Right kidney (tissue), 9 donors: ENCODE measurements at places on chromosomes 6 and 20.

DNA sequence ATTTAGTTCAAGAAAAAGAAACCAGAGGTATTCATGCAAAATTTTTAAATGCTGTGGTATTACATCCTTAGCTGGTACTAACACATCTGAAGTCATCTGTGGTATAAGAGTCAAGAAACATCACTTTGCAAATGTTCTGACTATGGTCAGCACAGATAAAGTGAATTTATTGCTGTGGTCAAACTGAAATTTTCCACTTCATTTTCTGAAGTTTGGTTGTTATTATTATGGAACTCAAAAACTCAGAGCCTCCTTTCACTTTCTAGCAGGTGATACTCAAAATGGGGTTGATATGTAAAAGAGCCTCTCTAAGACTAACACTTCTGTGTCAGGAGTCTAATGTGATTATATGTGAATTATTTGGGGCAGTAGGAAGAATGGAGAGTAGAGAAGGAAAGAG, 257.8 kb downstream of the RNGTT start:
- DNase-seq, result no peak

DNA sequence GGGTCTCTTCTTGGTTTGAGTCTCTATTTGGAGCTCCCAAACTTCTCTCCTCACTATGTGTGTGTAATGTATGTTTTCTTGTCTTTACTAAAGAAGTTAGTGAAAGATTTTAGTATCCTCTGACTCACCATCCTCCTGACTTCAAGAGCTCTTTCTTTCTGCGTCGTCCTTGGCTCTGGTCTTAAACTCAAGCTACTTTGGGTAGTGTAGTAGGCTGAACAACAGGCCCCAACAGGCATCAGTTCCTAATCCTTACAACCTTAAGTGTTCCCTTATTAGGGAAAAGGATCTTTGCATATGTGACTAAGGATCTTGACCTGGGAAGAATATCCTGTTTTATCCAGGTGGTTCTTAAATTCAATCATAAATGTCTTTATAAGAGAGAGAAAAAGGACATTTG, 810.2 kb downstream of the MAFB start:
- DNase-seq, result no peak

DNA sequence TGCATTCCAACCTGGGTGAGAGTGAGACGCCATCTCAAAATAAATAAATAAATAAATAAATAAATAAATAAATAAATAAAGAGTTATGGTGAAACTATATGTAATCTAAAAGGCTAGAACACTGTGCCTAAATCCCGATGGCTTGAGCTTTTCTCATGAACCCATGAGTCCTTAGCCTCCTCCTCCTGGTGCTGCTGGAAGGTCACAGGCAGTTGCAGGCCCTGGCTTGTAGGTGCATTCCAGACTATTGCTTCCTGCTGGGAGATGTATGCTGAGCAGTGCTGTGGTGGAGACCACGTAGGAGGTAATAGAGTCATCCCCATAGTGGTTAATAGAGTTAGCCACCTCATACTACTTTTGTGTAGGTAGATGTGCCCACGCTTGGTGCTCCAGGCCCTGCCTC, 12.5 kb downstream of the PTK7 start:
- no peak for DNase-seq

GRCh38 chr20:44284032-44284431, 27.0 kb downstream of the FITM2 start:
- no peak for DNase-seq

DNA sequence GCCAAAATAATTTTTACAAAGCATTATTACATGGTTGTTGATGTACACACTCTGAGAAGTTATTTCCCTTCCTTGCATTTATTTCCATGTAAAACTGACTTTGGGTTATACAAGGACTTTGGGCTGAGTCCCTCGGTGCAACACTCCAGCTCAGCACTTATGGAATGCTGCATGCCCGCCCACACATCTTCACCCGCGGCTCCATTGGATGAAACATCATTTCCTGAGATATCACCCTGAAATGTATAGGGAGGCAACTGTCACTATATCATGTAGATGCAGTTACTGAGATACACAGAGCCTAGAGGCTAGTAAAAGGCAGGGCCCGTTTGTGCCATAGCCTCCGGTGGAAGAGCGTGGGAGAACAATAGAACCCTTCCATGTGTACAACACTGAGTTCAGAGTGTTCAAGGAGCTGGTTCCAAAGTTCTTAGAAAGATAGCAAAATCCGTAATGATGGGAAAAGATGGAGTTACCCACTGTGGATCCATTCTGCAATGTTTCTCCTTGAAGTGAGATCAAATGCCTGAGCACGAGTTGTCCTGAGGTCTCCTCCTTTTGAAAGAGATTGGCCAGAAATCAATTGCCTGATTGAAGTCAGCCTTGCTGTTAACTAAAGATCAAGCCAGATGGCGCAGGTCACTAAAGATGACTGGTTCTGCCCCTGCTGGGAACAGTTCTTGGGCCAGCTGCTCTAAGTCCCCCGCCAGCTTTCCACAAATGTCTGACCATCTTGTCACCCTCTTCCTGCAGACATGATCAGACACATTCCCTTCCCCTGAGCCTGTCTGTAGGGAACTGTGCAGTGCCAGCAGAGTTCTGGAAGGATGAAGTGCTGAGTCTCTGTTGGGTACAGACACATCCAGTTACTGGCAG, 100.9 kb upstream of the IYD start:
- no peak for DNase-seq

GRCh38 chr6:44235269-44235668, 11.6 kb upstream of the HSP90AB1 start:
- no peak for DNase-seq

GRCh38 chr20:54167909-54168872, 5.6 kb downstream of the CYP24A1 start:
- no peak for DNase-seq

DNA sequence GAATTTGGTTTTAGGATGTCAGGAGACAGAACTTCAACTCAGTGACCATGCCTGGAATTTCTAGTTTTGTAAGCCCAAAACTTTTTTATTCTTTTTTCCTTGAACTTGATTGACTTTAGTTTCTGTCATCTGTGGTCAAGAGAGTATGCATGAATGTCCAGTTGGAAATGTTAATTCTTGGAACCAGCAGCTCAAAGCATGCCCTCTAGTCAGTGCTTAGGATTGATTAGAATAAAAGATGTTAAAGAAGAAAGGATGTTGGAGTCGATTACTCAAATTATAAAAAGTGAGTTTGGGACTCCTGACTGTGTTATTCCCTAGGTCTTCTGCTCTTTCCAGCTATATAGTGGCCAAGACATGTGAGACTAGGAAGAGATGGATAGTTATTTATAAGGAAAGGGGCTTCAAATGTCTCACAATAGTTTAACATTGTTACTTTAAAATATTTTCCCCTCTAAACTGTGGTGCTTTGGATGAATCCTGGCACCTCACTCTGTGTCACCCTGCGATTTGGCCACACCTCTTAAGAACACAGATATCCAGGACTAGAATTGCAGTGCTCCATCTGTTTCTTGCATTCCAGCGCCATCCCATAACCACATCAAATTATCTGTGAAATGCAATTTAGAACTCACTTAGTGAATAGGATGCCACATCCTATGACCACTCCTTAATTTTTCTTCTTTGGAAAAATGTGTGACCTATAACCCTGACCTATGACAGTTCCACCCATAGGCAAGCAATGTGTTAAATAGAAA, 298.5 kb downstream of the EYA4 start:
- no peak for DNase-seq

DNA sequence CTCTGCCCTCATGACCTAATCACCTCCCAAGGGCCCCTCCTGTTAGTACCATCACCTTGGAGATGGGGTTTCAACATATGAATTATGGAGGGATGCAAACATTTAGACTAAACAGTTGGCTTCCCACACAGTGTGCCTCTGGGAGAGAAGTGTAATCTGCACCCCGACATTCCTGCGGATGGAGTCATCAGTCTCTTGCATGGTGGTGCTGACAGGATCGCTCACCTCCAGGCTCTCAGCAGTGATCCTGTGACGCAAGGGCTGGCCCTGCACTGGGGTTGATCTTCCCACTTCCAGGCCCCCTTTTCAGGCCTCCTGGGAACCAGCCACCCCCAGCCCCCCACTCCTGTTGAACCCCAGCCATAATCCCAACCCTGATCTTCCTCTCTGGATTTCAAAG, 16.0 kb upstream of the PI16 start:
- DNase-seq, result no peak

- DNase-seq, result no peak
Measured at GRCh38 chr20:62902926-62903615, 23.2 kb downstream of the DIDO1 start.

DNA sequence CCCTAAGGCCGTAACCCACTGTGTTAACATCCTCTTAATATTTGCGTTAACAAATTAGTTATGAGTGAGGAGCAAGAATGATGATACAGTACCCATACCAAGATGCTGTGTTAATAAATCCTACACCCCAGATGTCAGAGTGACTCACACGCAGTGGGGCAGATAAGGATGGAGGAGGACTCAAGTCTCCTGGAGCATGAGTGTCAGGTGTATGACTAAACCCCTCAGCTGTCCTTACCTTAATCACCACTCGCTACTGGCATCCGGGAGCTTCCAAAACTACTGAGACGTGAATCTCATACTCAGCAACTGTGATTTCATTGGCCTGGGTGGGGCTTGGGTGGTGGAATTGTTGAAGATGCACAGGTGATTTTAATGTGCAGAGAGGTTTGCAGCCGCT, 131.3 kb upstream of the MTHFD1L start:
- DNase-seq, result no peak

GRCh38 chr6:105748737-105749161, 337.4 kb upstream of the PRDM1 start:
- DNase-seq, result no peak

GRCh38 chr6:167323111-167323510, 1.8 kb upstream of the TTLL2 start:
- no peak for DNase-seq

DNA sequence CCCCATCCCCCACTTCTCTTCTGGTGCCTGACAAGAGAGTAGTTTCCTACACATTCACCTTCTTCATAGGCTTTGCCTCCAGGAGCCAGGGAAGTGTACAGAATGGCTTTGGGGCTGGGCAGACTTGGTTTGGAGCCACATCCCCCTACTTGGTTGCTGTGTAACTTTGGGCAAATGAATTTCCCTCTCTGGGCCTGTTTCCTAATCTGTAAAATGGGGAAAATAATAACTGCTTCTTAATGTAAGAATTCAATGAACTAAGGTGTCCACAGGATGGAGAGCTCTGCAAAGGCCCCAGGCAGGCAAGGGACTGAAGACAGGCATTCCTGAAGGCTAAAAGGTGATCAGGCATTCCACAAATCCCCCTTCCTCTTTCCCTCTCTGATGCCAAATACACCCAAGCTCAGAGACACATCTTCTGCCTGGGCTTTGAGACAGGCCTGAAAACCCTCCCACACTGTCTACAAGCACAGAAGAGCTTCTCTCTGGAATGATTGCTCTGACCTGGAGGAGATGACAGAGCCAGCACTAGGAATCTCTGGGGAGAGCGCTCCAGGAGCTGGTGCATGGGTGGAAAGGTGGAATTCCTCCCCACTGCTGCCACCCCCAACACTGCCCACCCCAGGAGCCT, 6.9 kb upstream of the C20orf203 start:
- no peak for DNase-seq

DNA sequence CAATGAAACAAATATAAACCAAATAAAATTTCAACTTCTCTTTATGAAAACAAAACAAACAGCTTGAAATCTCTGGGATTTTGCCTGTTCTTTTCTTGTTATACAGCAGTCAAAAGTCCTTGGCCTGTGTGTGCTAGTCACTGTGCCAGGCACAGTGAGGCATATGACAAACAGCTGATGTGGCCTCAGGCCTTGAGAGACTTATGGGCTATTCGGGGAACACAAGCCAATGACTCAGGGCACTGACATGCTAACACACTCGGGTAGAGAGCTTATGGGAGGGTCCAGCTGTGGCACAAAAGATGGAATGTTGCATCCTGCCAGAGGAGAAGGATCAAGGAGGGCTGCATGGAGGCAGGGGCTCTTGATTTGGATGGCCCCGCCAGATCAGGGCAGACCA, 95.4 kb upstream of the NKX2-2 start:
- DNase-seq, result no peak

- no peak for DNase-seq
Measured at GRCh38 chr6:84340422-84340821, 113.0 kb upstream of the CEP162 start.

- no peak for DNase-seq
Measured at GRCh38 chr6:132664309-132665034, 5.5 kb upstream of the TAAR1 start.

DNA sequence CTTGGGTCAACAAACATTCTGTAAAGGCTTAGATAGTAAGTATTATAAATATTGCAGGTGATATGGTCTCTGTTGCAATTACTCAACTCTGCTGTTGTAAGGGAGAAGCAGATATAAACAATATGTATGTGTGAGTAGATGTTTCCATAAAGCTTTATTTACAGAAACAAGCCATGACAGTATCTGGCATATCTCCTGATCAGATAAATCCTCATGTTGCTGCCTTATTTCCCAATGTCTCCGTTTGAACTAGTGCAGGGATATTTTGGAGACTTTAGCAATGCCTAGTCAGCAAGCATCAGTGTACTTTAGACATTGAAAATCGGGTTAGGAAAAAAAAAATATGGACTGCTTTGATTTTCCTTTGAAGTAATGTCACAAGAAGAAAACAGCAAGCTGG, 96.1 kb downstream of the LAMA2 start:
- DNase-seq, result no peak

DNA sequence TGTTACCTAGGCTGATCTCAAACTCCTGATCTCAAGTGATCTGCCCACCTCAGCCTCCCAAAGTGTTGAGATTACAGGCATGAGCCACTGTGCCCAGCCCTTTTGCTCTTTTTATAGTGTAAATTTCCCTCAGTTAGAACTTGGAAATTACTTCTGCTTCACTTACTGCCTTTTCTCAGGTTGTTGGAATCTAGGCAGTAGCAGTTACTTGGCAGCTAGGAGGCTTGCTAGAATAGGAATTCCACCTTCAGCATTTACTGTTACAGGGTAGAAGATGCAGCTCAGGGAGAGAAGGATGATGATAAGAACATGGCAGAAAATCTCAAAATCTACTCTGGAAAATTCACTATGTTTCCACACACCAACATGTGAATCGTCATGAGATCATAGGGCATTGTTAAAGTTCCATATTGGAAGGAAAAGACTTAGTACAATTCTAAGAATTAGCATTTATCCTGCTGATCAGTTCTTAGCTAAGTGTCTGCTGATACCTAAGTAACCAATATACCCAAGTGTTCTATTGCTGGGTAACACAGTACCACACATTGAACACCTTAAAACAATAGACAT, 182.2 kb downstream of the SLC16A10 start:
- no peak for DNase-seq
